Esophagus squamous epithelium (tissue), 5 donors: ENCODE measurements at places on chromosomes 5 and 9.

DNA sequence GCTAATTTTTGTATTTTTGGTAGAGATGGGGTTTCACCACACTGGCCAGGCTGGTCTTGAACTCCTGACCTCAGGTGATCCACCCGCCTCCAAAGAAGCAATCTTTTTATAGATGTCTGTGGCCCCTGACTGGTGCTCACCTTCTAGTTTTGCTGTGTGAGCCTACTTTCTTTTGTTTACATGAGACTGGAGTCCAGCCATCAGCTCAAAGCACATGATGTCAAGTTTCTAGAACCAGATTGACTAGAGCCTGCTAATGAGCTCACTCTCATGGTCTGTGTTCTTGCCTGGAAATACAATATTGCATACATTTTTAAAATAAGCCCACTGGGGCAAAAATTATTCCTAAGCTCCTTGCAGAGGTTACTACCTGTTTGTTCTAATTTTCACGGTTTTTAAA, 102.9 kb upstream of the PIK3R1 start:
- no peak for DNase-seq

DNA sequence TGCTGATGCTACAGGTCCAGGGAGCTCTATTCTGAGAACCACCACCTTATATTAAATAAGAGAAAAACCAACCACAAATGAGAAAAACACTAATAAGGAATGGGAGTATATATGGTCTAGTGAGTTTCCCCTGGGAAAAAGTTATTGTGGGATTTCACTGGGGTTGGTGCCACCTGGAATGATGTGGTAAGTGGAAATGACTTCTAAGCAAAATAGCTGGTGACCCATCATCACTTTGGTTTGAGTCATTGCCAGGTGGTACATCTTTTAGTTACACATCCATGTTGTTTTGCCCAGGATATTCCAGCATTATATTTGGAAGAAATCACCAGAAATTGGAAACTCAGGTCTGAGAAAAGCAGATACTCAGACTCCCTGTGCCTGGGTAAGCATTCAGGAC, 437.3 kb downstream of the DTWD2 start:
- no peak for DNase-seq

GRCh38 chr5:2303431-2304100, 420.8 kb upstream of the IRX4 start:
- no peak for DNase-seq

GRCh38 chr9:35618325-35618727, at the start of gene CD72:
Gene CD72, minus strand, starts transcription at chr9:35618413. Its CDS starts 110 bp downstream, at chr9:35618303.
- no peak for DNase-seq

- no peak for DNase-seq
Observed at GRCh38 chr5:145981589-145982571, 45.5 kb downstream of the SH3RF2 start.

DNA sequence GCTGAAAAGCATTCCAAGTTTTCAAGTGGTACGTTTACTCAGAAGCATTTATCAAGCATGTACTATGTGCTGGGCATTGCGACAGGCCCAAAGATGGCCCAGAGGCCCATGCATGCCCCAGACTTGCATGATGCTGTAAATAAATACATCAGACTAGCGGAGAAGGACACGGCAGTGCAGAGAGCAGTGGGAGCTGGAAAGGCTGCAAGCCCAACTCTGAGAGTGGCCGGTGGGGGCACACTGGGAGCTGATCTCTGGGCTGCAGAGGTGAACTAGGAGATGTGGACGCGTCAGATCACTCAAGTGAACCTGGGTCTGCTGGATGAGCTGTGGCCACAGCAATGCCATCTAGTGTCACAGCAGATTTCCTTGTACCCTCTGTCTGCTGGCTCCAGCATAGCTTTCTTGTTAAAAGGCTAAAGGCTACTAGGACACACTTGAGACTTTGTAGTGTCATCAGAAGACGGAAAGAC, 246.9 kb downstream of the FANCC start:
- no peak for DNase-seq

DNA sequence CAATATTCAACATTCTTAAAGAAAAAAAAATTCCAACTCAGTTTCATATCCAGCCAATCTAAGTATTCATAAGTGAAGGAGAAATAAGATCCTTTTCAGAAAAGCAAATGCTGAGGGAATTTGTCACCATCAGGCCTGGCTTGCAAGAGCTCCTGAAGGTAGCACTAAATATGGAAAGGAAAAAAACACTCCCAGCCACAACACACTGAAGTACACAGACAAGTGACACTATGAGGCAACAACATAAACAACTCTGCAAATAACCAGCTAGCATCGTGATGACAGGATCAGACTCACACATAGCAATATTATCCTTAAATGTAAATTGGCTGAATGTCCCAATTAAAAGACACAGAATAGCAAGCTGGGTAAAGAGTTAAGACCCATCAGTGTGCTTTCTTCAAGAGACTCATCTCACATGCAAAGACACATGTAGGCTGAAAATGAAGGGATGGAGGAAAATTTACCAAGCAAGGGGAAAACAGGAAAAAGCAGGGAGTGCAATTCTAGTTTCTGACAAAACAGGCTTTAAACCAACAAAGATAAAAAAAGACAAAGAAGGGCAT, 33.1 kb downstream of the ANKRD33B start:
- no peak for DNase-seq

GRCh38 chr5:14143841-14144585, 871 bp downstream of the TRIO start:
- no peak for DNase-seq

DNA sequence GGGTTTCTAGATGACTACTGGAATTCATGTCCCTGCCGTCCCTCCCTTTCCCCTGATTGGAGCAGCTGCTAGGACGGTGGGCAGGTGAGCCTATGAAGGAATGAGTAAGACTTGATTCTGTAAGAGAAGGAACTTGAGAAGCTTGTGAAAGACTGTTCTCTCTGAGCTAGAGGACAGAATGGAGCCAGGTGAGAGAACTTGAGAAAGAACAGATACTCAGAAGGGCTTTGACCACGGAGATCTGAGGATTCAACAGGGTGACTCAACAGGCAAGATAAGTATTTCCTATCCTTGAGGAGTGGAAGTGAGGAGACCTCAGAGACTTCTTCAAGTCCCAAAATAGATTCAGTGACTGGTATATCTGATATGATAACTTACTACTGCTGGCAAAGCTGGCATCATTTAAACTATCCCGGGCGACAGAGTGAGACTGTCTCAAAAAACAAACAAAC, 41.9 kb downstream of the HSDL2 start:
- no peak for DNase-seq

DNA sequence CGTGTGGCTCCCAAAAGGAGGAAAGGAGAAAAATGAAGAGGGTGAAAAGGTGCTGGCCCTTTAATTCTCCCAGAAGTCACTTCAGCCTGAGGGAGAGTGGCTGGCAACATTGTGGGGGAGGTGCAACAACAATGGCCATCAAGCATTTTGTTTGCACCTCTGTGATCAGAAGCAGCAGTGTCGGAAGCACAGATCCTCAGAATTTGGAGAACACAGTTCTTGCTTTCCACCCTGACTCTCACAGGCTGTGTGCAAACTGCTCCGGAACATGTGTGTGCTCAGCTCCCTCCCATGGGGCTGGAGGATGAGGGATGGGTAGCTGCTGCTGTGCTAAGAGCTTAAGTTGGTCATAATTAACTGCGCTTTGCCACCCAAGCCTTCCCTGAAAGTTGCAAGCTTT, 127.1 kb downstream of the DPYSL3 start:
- no peak for DNase-seq

GRCh38 chr5:17077440-17078233, 139.8 kb upstream of the BASP1 start:
- DNase-seq = no peak

DNA sequence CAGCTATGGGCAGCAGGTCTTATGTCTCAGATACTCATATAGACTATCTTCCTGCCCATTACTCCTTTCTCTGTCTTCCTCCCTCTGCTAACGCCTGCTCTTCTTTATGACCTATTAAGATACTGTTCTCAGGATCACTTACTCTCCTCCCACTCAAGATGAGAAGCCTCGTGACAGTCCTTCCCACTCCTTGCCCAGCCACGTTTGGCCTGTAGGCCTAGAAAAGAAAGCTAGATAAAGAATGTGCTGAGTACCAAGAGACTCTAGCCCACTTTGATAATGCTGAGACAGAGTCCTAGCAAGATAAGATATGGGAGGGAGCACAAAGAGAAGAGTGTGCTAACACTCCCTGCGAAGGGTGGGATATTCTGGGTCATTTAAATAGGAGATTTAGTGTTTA, 6.8 kb upstream of the DENND4C start:
- no peak for DNase-seq

DNA sequence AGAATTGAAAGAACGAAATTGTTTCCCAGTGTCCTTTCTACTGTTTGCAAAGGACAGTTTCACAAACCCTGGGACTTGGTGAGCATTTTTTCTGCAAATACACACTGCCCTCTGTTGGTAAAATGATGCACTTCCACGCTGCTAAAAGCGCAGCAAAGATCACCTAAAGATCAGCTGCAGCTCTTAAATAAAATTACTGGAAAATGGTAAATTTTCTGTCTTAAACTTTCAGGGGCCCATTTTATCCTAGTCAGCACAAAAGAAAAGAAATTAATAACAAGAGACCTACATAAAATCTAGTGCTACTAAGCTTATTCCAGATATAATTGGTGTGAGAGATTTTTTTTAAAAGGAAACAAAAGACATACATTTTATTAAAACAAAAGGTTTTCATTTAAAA, 566.0 kb downstream of the CAAP1 start:
- no peak for DNase-seq

DNA sequence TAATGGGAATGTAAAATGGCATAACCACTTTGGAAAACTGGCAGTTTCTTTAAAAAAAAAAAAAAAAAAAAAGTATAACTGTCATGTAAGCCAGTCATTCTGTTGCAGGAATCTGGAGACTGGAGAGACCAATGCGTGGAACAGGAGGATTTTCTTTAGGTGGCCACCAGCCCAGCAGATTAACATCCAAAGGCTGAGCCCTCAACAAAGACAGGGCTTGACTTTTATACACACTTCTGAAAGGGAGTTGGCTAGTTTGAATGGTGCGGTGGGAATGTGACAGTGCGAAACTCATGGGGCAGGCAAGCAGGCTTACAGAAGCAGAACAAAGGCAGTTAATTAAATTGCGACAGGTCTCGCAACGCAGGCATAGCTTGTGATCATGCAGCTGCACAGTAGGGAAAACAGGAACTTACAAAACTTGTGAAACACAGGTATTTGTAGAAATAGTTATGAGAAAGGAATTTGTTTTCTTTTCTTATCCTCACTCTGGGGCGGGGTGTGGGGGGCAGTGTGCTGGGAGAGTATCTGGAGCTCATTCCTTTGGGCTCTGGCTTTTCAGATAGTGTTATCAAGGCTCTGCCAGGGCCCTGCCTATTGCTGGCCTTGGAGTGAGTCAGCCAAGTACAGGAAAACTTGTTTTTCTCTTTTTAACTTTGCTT, 12.0 kb downstream of the UIMC1 start:
- no peak for DNase-seq

GRCh38 chr9:123460091-123460490, 104.1 kb downstream of the CRB2 start:
- DNase-seq = no peak

DNA sequence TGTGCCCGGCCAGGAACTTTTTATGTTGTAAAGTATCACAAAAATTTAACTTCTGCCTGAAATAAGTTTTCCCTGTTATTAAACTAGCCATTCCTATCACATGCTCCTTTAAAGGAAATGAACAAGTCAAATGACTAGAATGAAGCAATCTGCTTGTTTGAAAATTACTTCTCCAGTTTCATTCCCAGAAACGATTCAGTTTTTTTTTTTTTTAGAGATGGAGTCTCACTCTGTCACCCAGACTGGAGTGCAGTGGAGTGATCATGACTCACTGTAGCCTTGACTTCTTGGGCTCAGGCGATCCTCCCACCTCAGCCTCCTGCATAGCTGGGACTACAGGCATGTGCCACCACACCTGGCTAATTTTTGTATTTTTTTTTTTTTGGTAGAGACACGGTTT, 13.3 kb upstream of the GNG10 start:
- no peak for DNase-seq

DNA sequence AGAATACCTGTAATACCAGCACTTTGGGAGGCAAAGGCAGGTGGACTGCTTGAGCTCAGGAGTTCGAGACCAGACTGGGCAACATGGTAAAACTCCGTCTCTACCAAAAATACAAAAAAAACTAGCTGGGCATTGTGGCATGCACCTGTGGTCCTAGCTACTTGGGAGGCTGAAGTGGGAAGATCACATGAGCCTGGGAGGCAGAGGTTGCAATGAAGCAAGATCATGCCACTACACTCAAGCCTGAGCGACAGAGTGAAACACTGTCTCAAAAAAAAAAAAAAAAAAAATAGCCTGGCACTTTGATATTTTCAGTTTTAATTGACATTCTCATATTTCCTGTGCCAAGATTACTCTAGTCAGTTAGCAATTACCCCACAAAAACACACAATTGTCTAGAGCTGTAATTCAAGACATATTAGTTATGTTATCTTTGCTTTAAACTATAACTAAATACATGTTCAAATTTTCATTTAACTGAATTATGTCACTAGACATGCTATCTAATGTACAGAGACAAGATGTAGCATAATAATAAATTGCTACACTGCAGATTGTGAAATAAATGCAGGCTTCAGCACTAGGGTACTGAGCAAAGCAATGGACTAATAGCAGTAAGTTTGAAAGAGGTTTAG, 378.2 kb upstream of the GRAMD2B start:
- no peak for DNase-seq

DNA sequence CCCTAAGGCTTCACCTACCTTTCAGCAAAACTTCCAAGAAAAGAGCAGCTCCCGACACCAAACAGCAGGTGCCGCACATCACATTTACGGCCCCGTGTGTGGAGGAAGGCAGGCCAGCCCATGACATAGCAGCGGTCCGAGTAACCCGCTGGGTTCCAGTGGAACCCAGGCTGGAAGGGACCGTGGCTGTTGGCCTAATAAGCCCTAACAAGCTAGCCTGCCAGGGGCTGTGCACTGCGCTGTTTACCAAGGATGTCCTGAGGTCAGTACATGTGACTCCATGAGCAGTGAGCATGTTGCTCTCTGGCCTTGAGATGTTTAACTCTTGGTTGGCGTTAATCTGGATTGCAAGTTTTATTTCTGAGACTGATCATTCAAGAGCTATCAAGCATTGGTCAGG, 131.5 kb downstream of the FSTL4 start:
- no peak for DNase-seq

GRCh38 chr9:98797491-98797890, 1.1 kb upstream of the ANKS6 start:
- DNase-seq = no peak

- no peak for DNase-seq
Observed at GRCh38 chr5:94715768-94716167, 97.3 kb downstream of the SLF1 start.

DNA sequence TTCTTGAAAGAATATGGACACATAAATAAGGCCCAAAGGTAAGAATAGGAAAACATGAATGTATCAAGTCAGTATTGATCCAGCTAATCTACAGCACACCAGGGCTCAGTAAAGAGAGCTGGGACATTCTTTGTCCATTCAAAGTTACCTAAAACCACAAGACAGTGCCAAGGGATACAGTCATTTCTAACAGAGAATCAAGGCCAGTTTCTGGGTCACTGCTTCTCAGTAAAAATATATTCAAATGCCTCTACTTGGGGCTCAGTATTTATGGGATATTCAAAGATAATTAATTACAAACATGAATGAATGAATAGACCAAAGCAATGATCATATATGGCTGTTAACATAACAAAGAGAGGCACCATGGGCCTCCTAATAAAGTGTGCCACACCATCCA, 34.9 kb downstream of the MTMR12 start:
- no peak for DNase-seq
